WTC11 (cell line): ENCODE measurements at places on chromosomes 2 and 18. TPM values are rescaled to one million over a fixed set of nuclear protein-coding genes. Genes with fewer than 3 reads are reported as not detected.

The BCL11A gene
- total RNA-seq: 45.0 to 53.2 TPM (median 46.8 TPM) in 3 replicates

DNA sequence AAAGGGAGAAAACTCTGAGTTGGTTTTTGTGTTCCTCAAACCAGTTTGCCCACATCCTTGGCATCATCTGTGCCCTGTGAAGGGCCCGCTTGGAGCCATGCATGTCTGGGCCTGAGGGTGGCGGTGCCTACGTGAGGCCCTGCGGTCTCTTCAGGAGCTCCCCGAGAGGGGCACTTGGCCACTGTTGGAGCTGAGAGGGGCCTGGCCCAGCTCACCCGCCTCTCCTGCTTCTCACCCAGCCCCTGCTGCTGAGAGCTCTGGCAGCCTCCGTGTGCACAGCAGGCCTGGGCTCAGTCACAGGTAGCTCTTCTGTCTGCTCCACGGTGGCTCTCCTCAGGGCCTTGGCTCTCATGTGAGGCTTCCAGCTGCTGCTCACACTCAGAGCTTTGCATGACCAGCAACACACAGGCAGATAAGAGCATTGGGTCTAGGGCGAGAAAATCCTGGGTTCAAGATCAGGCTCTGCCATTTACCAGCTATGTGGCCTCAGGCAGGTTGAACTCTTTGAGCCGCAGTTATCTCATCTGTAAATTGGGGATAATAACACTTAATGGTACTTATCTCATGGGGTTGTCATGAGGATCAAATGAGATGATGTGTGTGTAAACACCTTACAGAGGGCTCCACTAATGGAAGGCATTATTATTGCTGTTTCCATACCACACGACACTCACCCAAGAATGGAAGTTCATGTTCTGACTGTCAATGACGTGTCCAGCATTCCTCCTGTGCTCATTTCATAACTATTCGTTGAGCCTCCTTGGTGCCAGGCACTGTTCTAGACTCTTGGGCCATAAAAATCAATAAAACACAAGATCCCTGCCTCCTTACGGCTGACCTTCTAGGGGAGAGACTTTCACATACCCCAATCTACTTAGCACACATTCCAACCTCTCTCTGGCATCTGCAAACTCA, 41.6 kb upstream of the PLB1 start:
- no peak overlapping the region for H3K27ac ChIP-seq
- no peaks in the 10 kb centered on the region for H3K36me3 ChIP-seq
- H3K4me1 ChIP-seq: peaks cover 4% of the 10 kb centered on the region; the same call in 1 of the 2 replicates
- DNase-seq: no peak
- no peaks in the 10 kb centered on the region for H3K27me3 ChIP-seq

- no peak overlapping the region for H3K4me3 ChIP-seq
- peaks cover 7% of the 10 kb centered on the region; the same call in 1 of the 2 replicates for H3K27me3 ChIP-seq
- no peak for DNase-seq
- H3K4me1 ChIP-seq: peaks cover 19% of the 10 kb centered on the region
Measured at GRCh38 chr2:195026261-195026660, 630.8 kb upstream of the SLC39A10 start.

- DNase-seq: peak; percentile 55
- peaks cover 28% of the 10 kb centered on the region for H3K4me1 ChIP-seq
- H3K4me3 ChIP-seq: peak overlapping the region; percentile 87
- H3K36me3 ChIP-seq: peaks cover 9% of the 10 kb centered on the region
- peaks cover 36% of the 10 kb centered on the region for H3K27me3 ChIP-seq
Measured at GRCh38 chr2:127700527-127701192, 637 bp upstream of the SFT2D3 start.

DNA sequence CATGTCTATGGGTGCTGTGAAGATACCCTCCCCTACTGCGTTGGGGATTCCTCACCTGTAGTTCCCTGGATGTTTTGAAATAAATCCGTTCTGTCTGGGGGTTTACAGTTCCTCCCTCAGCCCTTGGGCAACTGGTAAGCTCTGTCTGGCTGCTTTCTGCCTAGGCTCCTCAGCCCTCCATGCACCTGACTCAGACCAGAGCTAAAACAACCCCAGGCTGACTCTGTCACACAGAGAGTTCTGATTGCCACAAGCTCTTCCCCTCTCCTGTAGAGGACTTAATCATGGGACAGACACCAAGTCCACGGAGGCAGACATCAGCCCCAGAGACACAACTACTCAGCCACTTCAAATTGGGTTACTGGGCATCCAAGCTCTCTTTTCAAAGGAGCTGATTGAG, 6.3 kb downstream of the VIT start:
- no peak for DNase-seq
- no peaks in the 10 kb centered on the region for H3K36me3 ChIP-seq
- peaks cover 22% of the 10 kb centered on the region for H3K4me1 ChIP-seq
- no peaks in the 10 kb centered on the region for H3K27me3 ChIP-seq

GRCh38 chr2:191486584-191487320, 191.2 kb upstream of the NABP1 start:
- H3K27me3 ChIP-seq: 0 out of 2 replicates have a peak, but pooled peaks cover under 1% of the 10 kb centered on the region
- H3K27ac ChIP-seq: no peak overlapping the region
- H3K4me3 ChIP-seq: no peak overlapping the region

DNA sequence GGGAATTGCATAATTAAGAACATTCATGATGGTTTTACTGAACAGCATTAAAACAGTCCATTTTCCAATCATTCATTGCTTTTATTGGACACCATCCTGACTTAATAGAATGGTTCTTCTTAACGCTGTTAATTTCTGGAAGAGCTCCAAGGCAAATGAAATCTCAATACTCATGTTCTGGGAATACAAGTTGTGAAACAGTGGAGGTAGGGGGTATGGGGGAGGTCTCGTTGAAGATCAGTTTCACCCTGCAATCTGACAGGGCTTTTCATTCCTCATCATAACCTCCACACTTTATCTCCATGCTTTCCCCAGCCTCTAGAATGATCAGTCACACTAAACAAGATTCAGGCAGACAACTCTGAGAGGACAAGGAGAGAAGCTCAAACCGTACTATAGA, 113.6 kb downstream of the ETAA1 start:
- H3K4me1 ChIP-seq: no peaks in the 10 kb centered on the region
- H3K36me3 ChIP-seq: no peaks in the 10 kb centered on the region
- no peak overlapping the region for H3K4me3 ChIP-seq
- no peaks in the 10 kb centered on the region for H3K27me3 ChIP-seq
- H3K27ac ChIP-seq: no peak overlapping the region

DNA sequence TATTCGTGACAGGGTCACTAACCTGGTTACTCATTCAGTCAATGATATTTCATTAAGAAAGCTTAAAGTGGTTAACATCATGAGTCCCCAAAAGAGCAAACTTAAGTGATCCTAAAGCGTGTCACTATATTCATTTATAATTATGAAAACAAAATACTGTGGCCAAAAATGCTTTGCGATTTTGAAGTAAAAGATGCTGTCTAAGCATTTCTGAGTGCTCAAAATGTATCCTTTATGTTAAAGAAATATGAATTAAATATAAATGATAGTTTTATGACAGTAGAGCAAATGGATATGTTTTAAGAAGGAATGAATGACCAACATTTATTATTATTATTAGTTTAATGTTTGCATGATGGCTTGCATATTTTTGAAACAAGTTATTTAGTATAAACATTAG, 72.6 kb upstream of the CDC42EP3 start:
- no peak for DNase-seq
- no peaks in the 10 kb centered on the region for H3K4me1 ChIP-seq
- H3K4me3 ChIP-seq: no peak overlapping the region
- no peaks in the 10 kb centered on the region for H3K27me3 ChIP-seq
- no peaks in the 10 kb centered on the region for H3K36me3 ChIP-seq

The GPBAR1 gene
- 0.20 to 0.39 TPM (median 0.25 TPM) in 3 replicates for total RNA-seq

GRCh38 chr2:176285321-176285720, 16.1 kb downstream of the MTX2 start:
- no peak for DNase-seq
- no peaks in the 10 kb centered on the region for H3K36me3 ChIP-seq
- peaks cover 24% of the 10 kb centered on the region for H3K4me1 ChIP-seq
- H3K27ac ChIP-seq: no peak overlapping the region
- H3K27me3 ChIP-seq: no peaks in the 10 kb centered on the region
- H3K4me3 ChIP-seq: no peak overlapping the region

GRCh38 chr2:196166876-196167275, 4.5 kb downstream of the STK17B start:
- no peak overlapping the region for H3K4me3 ChIP-seq
- peaks cover 5% of the 10 kb centered on the region for H3K27me3 ChIP-seq
- peak overlapping the region; percentile 13; the same call in 1 of the 2 replicates for H3K27ac ChIP-seq
- H3K36me3 ChIP-seq: peaks cover 8% of the 10 kb centered on the region

The ACVR1C gene
- total RNA-seq: 1.1 to 1.6 TPM (median 1.2 TPM) in 3 replicates

DNA sequence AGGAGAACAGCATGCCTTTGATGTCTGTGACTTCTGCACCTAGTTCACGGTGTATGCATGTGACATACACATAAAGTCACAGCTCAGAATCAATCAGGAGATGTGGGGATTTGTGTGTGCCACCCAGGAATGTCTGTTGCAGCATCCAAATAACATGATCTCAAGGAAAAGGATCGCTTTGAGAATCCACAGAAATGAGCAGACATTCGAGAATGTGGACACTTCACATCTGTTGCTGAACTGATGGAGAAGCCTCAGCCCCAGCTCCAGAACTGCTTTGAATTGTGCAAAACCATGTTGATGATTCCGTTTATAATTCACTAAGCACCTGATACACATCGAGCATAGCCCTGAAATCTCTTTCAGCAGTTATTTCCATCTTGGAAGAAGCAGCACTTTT, 208.6 kb downstream of the CMPK2 start:
- no peak overlapping the region for H3K4me3 ChIP-seq
- DNase-seq: no peak
- peaks cover 7% of the 10 kb centered on the region for H3K27me3 ChIP-seq
- H3K4me1 ChIP-seq: no peaks in the 10 kb centered on the region

DNA sequence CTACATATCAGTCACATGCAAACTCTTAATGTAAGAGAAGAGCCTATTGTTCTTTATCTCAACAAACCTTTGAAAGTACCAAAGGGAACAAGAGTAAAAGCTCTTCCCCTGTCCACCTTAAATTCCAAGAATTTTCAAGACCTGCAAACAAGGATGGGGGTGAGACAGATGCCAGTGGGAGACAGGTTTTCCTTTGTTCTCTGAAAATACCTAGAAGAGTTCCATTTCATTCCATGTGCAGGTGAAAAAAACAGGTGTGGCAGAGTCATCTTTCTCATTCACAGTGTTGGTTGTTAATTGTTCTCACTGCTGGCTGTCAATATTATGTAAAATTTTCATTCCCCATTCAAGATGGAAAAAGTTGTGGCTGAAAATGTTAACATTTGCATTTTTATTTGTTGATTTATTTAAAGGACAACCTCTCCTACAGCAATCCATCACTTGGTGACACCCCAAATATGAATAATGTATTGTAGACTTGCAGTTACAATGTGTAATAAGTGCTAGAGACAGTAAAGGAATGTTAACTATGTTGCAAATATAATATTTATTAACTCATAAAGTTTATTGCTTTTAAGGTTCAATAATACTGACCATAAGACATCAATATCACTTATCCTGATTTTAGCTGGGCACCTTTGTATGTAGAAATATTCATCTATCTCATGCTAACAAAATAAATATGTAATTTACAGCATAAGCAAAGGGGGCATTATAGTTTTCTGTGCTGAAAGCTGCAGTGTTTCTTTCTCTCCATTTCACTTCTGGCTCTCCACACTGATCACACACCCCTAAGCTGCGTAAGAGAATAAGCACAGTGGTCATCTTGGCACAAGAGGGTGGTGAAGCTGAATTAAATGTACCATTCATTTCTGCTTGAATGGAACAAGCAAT, 347.0 kb downstream of the KIAA1328 start:
- DNase-seq: no peak
- no peak overlapping the region for H3K4me3 ChIP-seq
- H3K27me3 ChIP-seq: no peaks in the 10 kb centered on the region

DNA sequence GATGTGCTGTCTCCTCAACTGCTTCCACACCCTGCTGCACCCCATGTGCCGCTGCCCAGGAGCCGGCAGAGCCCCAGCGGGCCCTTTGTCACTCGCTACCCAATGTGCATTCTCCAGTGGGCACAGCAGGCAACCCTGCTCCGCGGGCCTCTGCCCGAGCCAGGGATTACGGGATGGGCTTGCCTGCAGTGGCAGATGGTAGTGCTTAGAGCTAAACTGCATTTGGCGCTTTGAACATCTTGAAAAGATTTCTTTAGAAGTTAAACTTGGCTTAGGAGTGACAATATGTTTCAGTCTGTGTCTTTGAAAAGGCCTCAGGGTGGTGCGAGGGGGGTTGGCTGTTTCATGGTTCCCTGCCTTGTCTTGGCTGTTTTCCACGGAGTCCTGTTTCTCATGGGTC, 84.0 kb upstream of the BOD1L2 start:
- no peak for DNase-seq
- H3K27me3 ChIP-seq: no peaks in the 10 kb centered on the region
- peaks cover 10% of the 10 kb centered on the region for H3K36me3 ChIP-seq
- H3K4me3 ChIP-seq: no peak overlapping the region
- H3K27ac ChIP-seq: no peak overlapping the region

DNA sequence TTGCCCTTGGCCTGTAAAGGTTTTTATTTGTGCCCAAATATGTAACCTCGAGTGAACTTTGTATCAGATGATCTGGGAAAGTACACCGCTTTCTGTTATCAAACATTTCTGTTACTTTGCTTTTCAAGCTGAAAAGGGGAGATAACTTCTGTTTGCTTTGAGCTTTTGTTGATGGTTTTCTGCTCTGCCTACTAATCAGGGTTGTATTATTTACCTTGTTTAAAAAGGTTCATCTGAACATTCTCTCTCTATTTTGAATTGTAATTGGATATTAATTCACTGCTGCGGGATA, 79.4 kb downstream of the XRCC5 start:
- peaks cover 44% of the 10 kb centered on the region for H3K4me1 ChIP-seq
- no peak overlapping the region for H3K4me3 ChIP-seq
- peak overlapping the region; percentile 24 for H3K27ac ChIP-seq
- no peaks in the 10 kb centered on the region for H3K27me3 ChIP-seq
- no peak for DNase-seq

DNA sequence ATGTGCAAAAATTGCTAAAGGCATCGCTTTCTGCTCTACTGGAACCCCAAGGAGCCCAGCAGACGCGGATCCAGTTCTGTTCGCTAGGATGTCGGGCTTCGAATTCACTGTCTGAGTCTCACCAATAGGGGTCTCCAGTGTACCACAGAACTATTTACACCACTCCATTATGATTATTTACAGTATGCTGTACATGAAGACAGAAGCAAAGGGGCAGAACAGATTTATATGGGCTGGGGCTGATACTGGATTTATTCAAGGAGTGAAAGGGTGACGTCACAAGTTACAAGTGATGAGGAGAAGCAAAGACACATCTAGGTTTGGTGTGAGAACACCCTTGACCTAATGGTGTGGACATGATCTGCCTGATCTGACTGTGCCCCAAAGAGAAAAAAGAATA, 185.3 kb upstream of the ATP5MC3 start:
- no peak overlapping the region for H3K27ac ChIP-seq
- H3K4me1 ChIP-seq: peaks cover 7% of the 10 kb centered on the region
- peak; percentile 45 for DNase-seq
- H3K4me3 ChIP-seq: no peak overlapping the region
- H3K36me3 ChIP-seq: no peaks in the 10 kb centered on the region
- peaks cover 6% of the 10 kb centered on the region; the same call in 1 of the 2 replicates for H3K27me3 ChIP-seq

DNA sequence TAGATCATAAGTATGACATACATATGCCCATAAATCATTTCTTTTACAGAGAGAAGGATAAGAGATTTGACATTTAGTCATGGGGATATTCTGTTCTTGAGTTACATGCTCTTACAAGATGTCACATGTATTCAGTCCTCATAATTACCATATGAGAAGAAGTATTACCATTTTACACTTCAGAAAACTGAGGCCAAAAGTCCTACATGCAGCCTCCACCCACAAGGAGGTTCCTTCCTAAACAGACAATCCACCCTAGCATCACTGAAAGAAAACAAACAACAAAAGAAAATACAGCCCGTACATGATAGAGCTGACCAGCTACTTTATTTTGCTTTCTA, 335.1 kb downstream of the SETBP1 start:
- DNase-seq: no peak
- no peak overlapping the region for H3K4me3 ChIP-seq
- H3K36me3 ChIP-seq: no peaks in the 10 kb centered on the region
- peaks cover 44% of the 10 kb centered on the region for H3K4me1 ChIP-seq
